ENCODE measurements at places on chromosomes 11 and 22.

DNA sequence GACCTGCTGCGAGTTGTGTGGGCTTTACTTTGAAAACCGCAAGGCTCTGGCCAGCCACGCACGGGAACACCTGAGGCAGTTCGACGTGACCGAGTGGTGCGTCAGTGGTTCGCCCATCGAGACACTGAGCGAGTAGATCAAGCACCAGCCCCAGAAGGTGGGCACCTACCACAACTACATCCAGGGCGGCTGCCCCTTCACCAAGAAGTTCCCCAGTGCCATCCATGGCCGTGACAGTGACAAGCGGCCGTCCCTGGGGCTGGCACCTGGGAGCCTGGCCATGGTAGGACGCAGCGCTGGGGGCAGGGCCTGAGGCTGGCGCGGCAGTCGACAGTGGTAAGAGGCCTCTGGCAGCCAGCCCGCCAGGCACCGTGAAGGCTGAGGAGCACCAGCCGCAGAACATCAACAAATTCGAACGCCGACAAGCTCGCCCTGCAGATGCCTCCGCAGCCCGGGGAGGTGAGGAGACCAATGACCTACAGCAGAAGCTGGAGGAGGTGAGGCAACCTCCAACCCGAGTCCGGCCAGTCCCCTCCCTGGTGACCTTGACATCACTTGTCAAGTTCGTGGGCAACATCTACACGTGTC, 545.2 kb upstream of the CCDC179 start:
- no peak for DNase-seq

GRCh38 chr22:44995715-44996114, 14.1 kb downstream of the PHF21B start:
- DNase-seq = no peak

GRCh38 chr22:39482768-39483167, 19.3 kb upstream of the MIEF1 start:
- no peak for DNase-seq

DNA sequence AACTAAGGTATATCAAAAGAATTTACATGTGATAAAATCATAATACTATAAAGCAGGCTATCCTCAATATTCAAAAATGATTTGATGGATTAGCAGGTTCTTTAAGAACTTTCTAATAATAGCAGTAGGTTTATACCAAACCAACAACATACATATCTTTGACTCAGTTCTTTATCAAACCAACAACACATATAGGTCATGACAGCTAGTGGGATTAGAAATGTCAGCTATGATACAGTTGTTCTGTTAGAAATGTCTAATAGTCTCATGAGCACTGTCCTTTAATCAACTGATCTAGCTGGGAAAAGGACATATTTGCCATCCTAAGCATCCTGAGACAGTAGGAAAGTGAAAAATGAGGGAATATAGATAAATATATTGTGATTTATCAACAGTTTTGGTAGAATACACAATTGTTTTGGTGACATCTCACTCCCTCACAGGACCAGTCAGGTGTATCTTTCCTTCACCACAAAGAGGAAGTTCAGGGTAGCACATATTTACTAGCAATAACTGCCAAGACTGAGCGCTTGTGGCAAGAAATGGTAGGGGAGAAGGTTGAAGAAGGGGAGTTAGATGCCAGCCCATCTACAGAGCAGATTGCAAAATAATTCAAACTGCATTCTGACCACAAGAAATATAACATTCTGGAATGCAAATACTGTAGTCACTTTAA, 90.8 kb upstream of the APOA1 start:
- DNase-seq = no peak

DNA sequence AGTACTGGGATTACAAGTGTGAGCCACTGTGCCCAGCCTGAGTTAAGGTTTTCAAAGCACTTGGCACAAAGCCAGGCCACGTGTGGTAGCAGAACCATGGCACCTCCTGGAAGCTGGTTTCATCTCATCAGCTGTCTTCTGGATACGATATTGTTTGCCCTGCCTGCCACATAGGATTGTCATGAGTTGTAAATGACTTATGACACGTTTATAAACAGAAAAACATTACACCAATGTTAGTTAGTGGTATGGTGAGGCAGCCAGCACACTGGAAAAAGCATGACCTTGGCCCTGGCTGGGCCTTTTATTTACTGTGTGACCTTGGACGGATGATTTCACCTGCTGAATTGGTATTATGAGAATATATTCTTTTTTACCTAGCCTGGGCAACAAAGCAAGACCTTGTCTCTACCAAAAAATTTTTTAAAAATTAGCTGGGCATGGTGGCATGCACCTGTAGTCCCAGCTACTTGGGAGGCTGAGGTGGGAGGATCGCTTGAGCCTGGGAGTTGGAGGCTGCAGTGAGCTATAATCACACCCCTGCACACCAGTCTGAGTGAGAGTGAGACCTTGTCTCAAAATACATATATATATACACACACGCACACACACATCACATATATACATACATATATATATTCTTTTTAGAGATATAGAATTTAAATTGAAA, 24.0 kb upstream of the MYH9 start:
- DNase-seq = no peak

- no peak for DNase-seq
These were observed 28.6 kb downstream of the PTPRJ start for GRCh38 chr11:48008951-48009270.

- no peak for DNase-seq
These were observed 85.8 kb downstream of the SERGEF start for GRCh38 chr11:17927041-17927440.

DNA sequence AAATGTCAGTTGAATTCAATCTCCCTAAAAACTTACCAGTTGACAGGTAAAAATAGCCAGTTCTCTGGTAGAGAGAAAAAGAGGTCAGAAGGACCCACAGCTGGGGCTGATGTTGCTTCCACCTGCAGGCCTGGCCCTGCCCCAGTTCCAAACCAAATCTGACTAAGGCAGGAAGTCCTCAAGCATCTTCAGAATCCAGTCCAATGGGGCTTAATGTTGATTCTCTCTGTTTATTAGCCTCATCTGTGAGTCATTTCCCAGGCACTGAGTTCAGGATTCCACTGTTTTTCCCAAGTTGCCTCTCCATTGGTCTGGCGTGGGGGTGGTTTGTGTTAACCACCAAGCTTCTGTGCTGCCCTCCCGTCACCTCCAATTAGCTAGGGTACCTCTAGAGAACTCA, 601.8 kb downstream of the INSC start:
- DNase-seq = peak; percentile 33

- DNase-seq = no peak
These were observed 9.4 kb upstream of the SF1 start for GRCh38 chr11:64787526-64788320.

DNA sequence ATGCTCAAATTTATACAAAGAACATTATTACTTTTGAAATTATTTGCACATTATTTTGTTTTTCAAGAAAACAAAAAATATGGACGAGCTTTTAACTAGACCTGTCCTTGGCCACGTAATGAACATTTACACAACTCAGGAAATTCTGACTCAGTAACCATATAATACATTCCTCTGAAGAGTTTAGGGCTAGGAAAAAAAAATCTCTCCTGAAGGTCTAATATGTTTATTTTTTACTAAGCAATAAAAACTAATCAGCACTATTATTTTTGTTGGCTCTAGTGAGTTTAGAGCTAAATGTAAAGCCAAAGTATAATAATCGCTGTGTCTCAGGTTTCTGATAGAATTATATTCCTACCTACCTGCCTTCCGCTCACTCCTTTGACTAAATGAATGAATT, 187.5 kb downstream of the SWAP70 start:
- DNase-seq = no peak

Measured in NCI-H1092 treated with DMSO at 0.1 percent for 48 hours (cell line).